ENCODE measurements at places on chromosomes 12 and 14. TPM values are rescaled to one million over a fixed set of nuclear protein-coding genes. Genes with fewer than 3 reads are reported as not detected.

The TMEM260 gene
- total RNA-seq = 25.7 TPM

The P2RX2 gene
- not detected for total RNA-seq

The BDKRB1 gene
- total RNA-seq = not detected

The NPAS3 gene
- total RNA-seq = under 0.01 TPM

The CCND2 gene
- 77.1 TPM for total RNA-seq

The LRRC10 gene
- total RNA-seq = not detected

The ERBB3 gene
- total RNA-seq = 232 TPM

The SLC38A6 gene
- total RNA-seq = not detected

The ARPC3 gene
- total RNA-seq = 44.0 TPM

The RNASE1 gene
- 604 TPM for total RNA-seq

GRCh38 chr14:89178376-89178775 is 238.7 kb downstream of the FOXN3 start:
- DNase-seq = no peak

DNA sequence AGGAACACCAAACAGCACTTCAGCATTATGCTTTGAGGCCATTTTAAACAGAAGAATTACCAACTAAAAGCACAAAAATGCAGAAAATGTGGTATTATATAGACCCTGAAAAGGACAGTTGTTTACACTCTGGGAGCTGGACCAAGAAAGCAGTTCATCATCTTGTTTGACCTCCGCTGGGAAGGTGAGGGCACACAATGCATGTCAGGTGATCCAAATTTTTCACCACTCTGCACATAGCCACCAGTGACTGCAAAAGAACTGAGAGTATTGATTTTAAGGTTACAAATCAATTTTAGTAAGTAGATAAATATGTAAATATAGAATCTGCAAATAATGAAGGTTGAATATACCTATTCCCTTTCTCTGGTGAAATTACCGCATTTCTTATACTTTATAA is 119.6 kb downstream of the SLC16A7 start:
- no peak for DNase-seq

DNA sequence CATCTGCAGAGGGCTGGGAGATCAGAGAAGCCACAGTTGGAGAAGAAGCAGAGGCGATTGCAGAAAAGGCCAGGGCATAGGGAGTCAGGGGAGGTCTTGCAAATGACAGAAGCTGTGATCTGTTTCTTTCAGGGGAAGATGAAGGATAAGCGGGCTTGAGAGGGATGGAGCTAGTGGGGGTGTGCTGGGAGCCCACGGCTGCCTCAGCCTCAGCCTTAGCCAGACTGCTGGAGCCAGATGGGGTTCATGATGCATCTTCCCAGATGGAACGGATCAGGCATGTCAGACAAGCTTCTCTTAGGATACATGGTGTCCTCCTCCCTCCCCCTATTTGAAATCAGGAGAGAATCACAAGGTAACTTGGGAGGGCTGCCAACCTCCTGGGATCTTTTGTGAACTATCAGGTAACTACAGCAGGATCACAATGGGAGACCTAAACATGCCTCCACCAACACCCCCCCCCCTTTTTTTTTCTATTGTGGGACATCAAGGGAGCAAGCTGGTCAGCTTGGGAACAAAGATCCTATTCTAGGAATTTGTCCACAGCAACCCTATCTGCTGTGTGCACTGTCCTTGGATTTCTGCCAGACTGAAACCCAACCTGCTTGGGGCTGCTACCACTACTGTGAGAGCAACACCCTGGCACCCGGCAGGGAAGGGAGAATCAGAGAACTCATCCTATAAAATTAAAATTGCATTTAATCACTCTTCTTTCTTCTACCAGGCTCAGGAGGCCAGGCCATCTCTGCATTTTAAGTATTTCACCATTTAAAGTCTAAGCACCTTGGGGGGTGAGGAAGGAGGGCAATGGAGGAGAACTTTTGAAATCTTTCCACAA is 10.7 kb upstream of the ATP2A2 start:
- DNase-seq = peak; percentile 36

DNA sequence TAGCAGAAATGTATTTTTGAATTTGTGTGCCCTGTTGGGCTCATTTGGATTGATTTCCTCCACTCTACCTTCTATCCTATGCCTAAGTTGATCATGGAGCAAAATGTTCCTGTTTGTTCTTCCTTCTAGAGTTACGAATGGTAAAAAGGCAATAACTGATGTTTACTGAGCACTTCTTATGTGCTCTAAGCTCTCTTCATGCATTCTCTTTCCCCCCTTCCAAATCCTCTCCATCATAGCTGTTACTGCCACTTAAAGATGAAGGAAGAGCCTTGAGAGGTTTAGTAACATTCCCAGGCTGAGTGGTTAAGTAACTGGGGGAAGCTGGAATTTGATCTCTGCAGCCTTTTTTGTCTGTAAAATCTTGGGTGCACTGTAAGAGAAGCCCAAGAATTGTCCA is 60.1 kb downstream of the CHST11 start:
- DNase-seq = no peak

DNA sequence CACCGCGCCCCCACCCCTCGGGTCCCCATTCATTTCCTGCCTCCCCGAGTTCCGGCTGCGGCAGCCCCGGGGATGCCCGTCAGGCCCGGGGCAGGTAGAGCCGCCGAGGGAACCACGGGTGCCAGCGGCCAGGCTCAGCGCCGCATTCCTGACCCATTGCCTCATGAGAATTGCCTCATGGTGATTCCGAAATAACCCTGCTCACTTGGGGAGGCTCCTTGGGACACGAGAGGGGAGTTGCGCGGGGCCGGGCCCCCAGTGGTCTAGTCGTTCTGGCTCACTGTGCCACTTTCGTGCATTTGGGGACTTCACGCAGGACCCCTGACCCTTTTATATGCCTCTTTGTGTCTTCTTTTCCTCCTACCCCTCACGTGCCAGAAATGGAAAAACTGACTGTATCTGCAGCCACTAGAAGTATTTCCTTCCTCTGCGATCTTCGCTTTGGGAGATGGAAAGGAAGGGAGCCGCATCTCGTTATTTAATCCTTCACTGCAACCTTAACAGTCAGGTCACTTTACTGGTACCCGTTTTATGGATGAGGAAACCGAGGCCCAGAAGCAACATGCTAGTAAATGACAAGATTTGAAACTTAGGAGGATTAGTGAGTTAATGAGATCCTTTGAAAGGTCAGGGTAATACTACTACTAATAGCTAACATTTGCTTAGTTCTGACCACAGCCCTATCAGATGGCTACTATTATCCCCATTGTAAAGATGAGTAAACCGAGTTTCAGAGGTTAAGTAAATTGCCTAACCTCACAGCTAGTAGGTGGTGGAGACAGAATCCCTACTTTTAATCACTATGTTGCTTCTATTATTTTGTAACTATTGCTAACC is 768 bp downstream of the PTPN11 start:
- peak; percentile 64 for DNase-seq

GRCh38 chr12:94157981-94158411 is 9.6 kb downstream of the PLXNC1 start:
- DNase-seq = no peak

DNA sequence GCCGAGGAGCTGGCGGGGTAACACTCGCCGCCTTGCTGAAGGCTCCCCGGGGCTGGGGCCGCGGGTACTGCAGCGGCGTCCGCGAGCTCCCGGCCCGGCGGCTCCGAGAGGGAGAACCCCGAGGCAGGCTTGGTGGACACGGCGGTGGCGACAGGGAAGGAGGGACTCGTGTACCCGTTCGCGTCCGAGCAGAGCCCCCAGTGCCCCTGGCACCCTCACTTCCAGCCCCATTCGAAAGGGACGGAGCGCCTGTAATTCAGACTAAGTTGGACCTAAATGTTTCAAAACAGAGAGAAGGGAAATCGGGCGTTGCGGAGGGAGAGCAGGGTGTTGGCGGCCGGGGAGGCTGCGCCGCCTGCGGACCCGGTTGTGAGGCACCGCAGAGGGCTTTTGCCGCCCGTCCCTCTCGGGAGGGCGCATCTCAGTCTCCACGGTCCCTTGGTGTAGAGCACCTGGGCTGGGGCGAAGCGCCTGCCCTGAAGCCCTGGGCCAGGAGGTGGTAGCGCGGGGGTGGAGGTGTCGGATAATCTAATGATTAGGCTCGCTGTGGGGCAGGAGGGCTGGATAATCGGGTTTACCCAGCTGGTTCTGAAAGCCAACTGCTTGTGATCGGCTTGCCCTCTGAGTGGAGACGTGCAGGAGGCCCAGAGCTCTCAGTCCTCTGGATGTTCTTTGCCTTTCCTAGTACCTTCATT is 771 bp downstream of the DAAM1 start:
- peak; percentile 72 for DNase-seq

GRCh38 chr12:9103050-9103849 is 12.5 kb downstream of the A2M start:
- DNase-seq = no peak

DNA sequence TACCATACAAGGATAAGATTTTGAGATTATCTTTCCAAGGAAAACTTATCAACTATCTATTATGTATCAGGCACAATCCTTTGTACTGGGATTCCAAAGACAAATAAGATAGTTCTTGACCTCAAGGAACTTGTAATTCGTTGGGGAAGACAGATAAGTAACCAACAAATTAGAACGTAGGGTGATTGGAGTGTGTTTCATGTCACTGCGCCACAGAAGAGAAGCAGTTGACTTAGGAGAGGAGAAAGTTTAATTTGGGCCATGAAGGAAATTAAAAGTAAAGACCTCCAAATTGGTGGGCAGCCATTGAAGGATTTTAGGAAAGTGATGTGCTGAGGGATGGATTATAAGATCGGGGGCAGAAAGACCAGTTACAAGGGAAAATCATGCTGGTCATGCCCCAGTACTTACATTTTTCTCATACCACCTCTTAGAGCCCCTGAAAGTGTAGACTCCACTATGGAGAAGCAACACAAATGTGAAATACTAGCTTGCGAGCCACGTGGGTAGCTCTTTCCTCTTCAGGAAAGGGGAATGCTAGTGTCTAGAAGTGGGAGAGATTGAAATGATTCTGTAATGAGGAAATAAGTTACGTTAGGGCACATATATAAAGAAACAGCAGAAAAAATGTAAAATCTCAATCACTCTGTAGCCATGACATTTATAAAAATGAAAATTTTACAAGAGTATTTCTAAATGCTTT is 148.7 kb downstream of the ETV6 start:
- DNase-seq = no peak

GRCh38 chr14:31251028-31251958 is 43.7 kb upstream of the HECTD1 start:
- peak; percentile 41 for DNase-seq

- DNase-seq = no peak
Measured at GRCh38 chr12:89236748-89237383, 115.4 kb downstream of the DUSP6 start.

DNA sequence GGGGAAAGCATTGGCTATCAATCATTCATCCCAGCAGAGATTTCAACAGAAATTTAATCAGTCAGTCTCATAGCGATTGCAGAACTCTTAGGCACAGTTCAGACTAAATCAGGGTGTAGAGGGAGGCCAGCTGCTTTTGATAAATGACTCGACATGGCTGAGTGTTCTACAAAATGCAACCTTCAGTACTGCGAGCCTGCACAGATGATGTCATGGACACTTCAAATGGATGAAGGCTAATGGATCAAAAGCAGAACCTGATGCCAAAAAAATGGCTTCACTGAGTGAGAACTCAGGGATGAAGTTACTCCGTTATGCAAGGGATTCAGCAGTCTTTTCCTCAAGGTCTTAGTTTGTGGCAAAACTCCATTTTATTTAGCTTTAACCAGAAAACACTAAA is 167.3 kb downstream of the DACT1 start:
- DNase-seq = peak; percentile 72

- no peak for DNase-seq
Measured at GRCh38 chr12:26514364-26514763, 318.6 kb downstream of the ITPR2 start.

GRCh38 chr14:20197459-20197858 is 6.8 kb downstream of the OR11G2 start:
- DNase-seq = no peak

DNA sequence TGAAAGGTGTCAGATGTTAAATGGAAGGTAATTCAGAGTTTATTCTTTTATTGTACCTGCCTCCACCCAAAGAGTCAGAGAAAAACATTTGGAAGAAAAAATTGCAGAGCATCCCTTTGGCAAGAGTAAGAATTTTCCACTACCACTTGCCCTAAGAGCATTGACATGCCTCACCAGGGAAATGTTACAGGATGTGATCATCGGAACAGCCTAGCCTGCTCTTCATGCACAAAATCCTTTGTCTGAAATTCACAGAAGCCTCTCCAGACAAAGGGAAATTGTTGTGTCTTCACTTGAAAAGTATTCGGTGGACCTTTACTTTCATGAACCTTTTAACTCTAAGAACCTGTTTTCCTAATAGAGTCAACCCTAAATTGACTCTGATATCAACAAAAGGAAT is 36.9 kb downstream of the ATP2A2 start:
- DNase-seq = no peak

DNA sequence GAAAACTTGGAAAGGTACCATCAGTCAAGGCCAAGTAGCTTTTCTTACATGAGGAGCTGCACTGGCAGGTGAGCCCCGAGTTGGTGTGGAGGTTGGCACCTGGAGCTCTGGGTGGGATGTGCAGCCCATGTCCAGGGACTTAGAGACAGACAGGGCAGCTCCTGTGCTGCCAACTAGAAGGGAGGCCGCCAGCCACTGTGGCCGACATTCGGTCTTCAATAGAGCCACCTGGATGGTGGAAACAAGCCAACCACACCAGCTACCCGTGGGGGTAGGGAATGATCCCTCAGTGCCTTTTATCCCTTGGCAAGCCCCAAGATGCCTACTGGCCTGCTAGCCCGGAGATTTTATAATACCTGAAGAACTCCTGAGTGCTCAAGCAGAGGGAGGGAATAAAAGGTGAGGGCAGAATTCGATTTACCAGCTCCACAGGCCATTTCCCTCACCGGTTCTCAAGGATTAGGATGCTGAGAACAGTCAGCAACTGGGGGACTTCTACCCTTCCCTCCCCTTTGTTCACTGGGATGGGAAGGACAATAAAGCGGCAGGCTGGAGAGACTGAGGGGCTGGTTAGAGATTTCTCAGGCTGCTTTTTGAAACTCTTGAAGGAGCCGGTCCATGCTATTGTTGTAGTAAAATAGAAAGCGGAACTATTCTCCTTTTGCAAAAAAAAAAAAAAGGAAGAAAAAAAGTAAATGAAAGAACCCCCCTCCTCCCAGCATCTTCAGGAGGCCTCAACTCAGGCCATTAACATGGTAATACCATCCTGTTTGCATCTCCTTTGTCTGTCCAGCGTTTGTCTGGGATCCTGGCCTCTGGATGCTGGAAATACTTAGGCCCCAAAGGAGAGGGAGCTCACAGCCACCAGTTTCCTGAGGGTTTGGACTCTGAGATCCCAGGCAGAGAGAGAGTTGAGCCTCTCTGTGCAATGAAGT is 321.6 kb downstream of the ZFP36L1 start:
- no peak for DNase-seq

GRCh38 chr12:96034621-96035282 is 635 bp downstream of the LTA4H start:
- no peak for DNase-seq

GRCh38 chr14:72347118-72347517 is 414.9 kb downstream of the RGS6 start:
- DNase-seq = no peak

DNA sequence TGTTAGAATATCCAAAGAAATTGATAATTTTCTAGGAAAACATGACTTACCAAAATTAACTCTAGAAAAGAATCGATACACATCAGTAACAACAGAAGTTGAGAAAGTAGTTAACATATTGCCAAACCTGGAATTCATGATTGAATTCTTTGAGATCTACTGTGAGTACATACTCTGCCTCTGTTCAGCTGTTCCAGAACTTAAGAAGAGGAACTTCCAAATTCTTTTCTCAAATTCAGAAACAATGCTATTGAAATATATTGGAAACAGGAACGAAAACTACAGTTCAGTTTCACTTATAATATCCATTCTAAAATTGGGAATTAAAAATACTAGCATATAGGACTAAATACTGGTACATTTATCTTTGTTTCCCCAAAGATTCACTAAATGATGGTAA is 57.9 kb downstream of the MARK3 start:
- no peak for DNase-seq

GRCh38 chr14:72213424-72213823 is 281.2 kb downstream of the RGS6 start:
- DNase-seq = no peak
